ENCODE measurements at places on chromosomes 6 and 20.

GRCh38 chr6:10763006-10763405, 15.4 kb downstream of the TMEM14B start:
- no peak for DNase-seq

DNA sequence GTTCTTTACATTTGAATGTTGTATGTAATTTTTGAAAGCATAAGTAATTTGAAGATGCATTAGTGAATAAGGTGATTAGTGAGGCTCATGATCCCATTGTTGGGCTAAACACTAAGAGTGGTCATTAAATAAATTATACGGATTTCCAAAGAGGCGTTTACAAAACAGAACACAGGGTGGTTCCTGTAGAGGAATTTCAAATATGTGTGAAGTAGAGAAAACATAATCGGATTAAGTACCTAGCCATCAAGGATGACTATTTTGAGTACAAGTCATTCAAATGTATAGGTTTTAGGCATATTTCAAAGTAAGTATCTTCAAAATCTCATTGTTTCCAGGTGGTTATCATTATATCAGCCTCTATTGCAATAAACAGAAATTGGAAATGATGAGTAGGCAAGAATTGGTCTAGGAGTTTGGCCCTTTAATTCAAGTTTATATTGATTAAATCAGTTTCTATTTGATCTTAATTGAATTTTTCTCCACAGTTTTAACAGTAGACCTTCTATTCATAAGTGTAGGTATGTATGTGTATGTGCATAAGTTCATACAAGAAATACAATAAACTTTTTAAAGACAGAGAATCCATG, 94.8 kb downstream of the MYLK4 start:
- DNase-seq, result no peak

GRCh38 chr20:51193066-51193772, 170.3 kb upstream of the KCNG1 start:
- no peak for DNase-seq

GRCh38 chr6:47447722-47448121, 29.9 kb upstream of the CD2AP start:
- no peak for DNase-seq

GRCh38 chr20:56200456-56200855, 48.1 kb upstream of the MC3R start:
- DNase-seq, result no peak

DNA sequence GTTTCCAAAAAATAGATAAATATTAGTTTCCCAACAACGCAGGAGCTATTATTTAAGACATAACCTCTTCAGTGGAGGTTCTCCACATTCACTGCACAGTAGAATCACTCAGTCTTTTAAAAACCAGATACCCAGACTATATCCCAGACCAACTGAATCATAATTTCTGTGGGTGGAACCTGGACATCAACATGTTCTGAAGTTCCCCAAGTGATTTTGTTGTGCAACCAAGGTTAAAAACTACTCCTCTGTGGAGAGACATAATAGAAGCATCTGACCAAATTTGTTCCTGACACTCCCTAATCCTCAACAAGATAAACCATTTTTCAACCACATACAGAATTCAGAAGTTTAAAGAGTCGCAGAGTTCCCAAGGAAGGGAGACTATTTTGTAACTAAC, 42.3 kb downstream of the STK38 start:
- no peak for DNase-seq

DNA sequence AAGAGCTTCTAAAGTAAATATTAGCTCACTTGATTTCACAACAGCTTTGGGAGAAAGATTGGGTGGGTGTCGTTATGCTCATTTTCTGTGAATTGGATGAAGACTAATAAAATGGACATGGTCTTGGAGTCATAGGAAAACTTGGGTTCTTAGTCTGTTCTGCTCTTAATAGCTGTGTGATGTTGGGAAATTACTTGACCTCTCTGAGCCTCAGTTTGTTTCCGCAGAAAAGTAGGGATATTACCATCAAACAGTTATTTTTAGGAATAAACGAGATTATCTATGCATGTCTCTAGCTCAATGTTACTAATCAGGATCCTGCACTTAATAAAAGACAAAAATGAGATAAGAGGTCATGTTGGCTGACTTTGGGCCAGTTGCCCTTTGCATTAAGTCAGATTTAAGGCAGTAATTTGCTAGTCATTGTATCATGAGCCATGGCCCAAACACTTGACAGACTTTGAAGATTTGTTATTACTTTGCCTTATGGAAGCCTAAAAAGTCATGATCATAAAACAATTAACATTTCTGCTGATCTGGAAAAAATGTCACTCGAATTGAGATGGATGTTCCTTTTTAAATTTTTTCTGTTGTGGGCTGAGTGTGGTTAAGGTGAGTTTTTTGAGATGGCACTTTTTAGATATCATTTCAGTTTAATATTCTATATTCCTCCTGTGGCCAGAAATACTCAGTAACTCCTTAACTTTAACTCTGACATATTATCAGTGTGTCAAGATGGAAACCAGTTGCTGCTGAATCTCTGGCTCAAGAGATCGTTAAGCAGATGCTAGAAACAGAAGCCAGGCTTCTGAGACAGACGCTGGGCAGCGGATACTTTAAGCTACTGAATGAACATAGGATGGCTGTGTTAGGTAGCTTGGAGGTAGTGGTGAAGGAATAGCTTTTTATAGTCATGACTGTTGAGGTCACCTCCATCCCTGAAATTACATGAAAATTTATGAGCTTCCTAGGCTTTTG, 291.6 kb downstream of the PHF3 start:
- no peak for DNase-seq

DNA sequence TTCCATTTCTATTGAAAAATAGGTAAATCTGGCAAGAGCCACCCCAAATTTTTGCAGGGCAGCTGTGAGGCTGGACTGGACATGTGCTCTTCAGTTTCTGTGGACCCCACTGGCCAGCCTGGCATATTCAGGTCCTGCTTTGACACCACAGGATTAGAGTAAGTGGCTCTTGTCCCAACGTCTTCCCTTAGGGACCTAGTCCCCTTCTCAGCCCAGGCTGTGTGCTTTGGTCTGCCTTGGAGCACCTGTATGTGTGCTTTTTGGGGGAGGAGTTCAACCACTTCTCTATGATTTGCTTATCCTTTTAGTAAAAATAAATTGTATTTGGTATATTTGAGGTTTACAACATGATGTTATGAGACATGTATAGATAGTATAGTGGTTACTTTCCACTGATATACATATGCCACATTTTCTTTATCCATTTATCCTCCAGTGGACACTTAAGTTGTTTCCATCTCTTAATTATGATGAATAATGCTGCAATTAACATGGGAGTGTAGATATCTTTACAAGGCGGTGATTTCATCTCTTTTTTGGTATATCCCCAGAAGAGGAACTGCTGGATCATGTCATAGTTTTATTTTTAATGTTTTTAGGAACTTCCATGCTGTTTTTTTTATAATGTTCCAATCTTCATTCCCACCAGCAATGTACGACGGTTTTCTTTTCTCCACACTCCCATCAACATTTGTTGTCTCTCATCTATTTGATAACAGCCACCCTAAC, 167.8 kb upstream of the UST start:
- DNase-seq, result peak; percentile 2

- DNase-seq, result no peak
Observed at GRCh38 chr20:55386686-55387085, 618.6 kb downstream of the CBLN4 start.

Data from NCI-H510A treated with DMSO at 0.1 percent for 48 hours (cell line).